ENCODE measurements at places on chromosomes 12 and 14. TPM values are rescaled to one million over a fixed set of nuclear protein-coding genes. Genes with fewer than 3 reads are reported as not detected.

DNA sequence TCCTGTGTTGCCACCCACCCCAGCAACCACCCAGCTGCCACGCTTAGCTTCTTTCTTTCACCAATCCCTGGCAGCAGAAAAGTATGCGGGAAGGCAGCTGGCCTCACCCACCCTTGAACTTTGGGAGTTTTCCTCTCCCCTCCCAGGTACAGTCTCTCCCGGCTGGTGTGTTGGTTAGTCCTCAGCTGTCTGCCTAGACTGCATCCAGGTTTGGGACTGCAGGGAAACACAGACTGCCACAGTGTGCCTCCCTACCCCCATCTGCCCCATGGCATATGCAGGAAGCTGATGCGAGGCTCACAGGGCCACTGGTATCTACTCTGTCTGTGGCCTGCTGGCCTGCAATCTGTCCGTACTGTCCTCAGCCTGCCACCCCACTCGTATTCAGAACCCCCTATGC is 2.1 kb downstream of the CD9 start:
- DNase-seq = no peak

GRCh38 chr12:41509271-41510055 is 321.3 kb downstream of the PDZRN4 start:
- no peak for DNase-seq

The GARIN6 gene
- total RNA-seq = not detected

The CLEC4A gene
- 3.0 TPM for total RNA-seq

The GPR162 gene
- total RNA-seq = 133 TPM
